Right renal pelvis (tissue), 4 donors: ENCODE measurements at places on chromosomes 2 and 18.

- no peak for DNase-seq
Measured at GRCh38 chr2:237931205-237931721, 35.6 kb upstream of the UBE2F start.

DNA sequence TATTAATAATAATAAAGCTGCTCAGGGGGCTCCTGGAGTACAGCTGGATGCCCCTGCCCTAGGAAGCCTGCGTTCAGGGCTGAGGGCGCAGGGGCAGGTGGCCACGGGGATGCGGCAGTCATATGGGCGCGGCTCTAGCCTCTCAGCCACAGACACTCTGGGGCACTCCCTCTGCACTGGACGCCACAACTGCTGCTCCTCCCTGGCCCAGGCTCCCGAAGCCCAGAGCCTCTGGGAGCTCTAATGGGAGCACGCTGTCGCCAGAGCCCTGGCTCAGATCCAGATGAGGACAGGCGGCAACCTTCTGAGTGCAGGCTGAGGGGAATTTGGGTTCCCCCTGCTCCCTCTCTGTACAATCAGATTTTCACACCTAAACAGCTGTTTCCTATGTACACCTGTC is 93.6 kb downstream of the MTCL1 start:
- DNase-seq, result no peak

GRCh38 chr2:106841886-106842645 is 43.9 kb downstream of the ST6GAL2 start:
- DNase-seq, result no peak

GRCh38 chr2:217714287-217714751 is 288.5 kb downstream of the TNS1 start:
- DNase-seq, result no peak

DNA sequence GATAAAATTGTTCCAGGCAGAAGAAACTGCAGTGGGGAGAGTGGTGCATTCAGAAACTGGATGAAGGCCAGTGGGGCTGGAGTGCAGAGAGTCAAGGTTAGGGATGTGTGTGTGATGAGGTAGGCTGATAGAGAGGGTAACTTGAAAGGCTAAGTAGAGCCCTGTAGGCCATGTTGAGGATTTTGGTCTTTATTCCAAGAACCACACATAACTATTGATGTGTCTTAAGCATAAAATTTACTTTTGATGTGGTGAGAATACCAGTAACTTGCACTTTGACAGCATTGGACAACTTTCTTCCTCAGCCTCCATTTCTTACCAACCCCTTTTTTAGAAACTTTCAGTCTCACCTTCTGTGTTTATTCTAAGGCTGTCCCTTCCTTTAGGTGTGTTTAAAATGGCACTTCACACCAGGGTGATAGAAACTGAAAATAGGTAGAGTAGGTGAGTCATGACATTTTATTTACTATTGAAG is 22.6 kb downstream of the MTX2 start:
- no peak for DNase-seq

- DNase-seq, result peak; percentile 10
Measured at GRCh38 chr2:164621764-164622105, 453 bp upstream of the GRB14 start.

GRCh38 chr2:3610415-3610814 is 15.5 kb downstream of the COLEC11 start:
- no peak for DNase-seq

DNA sequence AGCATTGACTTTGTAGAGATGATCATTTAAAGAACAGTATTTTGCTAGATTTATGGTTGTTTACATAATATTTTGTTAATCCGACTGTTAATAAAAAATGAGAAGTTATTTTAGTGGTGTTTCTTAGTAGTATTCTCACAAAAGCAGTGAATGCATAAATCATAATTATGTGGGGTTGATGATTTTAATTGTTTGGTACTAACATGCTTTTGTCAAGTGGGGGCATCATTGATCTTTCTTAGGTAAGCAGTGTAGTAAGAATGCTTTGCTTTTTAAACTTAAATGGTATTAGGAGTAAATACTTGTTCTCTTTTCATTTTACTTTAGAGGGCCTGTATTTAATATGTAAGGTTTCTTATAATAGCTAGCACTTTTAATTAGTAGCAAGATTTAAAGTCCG is 109.2 kb upstream of the OTX1 start:
- no peak for DNase-seq

- no peak for DNase-seq
Measured at GRCh38 chr2:78992451-78992806, 33.1 kb upstream of the REG3G start.

DNA sequence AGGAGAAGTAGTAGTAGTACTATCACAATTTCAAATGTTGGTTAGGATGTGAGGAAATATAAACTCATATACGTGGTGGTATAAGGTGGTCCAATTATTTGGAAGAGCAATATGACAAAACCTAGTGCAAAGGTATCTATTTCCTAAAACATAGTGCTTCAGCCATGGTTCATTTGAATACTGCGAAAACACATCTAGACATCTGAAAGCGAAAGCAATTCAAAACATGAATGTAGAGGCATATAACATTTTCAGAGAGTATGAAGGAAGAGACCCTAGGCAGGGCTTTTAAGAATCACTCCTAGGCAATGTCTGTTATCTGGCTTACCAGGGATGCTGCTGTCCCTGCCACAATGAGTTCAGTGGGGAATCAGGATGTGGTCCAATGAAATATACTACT is 1085.8 kb downstream of the TDRD15 start:
- DNase-seq, result no peak

DNA sequence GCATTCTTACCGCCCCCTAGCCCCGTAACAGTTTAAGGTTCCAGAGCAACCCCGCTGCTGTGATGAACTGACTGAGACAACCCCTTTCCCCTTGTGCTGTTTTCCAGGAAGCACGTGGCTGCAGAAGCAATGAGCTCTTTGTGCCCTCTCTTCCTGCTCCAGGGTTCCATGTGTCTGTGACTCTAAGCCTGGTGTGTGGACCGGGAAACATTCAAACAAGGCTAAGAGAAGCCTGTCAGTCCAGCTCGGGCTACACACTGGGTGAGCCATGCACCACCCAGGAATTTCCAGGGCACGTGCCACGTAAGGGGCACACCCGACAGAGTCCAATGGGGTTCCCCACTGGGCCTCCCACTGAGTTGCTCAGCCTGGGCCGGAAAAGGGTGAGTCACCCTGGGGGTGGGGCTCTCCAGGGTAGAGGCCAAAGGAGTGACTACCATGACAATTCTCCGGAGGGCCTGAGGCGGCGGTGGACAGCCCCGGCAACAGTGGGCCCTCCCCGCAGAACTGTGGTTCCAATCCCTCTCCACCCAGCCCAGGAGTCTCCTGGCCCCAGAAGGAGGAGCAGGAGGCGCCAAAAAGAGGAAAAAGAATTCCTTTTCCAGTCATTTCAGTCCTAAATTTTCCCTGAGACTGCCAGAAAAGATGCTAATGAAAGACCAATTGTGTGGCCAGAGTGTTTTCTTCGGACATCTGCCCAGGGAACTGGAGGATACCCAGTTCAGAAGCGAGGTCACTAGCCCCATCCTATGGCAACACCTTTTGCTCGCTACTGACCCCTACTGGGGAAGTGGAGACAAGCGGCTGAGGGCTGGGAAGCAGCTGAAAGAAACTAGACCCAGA is 157.8 kb upstream of the SLC1A4 start:
- no peak for DNase-seq

GRCh38 chr2:233764761-233765160 is 4.7 kb downstream of the UGT1A1 start:
- DNase-seq, result no peak

DNA sequence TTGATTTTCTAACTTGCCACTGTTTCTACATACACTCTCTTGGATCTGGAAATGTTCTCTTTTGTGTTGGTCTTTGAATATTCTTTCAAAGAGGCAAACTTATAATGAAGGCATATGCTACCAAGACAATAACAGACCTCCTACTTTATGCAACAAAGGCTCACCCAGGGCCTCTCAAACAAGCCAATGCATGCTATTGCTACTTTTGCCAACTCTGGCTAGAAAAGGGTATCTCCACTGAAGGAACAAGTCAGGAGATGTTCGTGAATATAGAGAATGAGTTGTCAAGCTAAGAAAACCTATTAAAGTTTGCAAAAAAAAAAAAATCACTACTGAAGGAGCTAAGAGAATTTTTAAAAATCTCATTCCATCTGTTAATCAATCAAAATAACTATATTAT is 15.9 kb upstream of the DSG2 start:
- DNase-seq, result no peak

- no peak for DNase-seq
Measured at GRCh38 chr2:35787302-35788031, 568.1 kb upstream of the CRIM1 start.

DNA sequence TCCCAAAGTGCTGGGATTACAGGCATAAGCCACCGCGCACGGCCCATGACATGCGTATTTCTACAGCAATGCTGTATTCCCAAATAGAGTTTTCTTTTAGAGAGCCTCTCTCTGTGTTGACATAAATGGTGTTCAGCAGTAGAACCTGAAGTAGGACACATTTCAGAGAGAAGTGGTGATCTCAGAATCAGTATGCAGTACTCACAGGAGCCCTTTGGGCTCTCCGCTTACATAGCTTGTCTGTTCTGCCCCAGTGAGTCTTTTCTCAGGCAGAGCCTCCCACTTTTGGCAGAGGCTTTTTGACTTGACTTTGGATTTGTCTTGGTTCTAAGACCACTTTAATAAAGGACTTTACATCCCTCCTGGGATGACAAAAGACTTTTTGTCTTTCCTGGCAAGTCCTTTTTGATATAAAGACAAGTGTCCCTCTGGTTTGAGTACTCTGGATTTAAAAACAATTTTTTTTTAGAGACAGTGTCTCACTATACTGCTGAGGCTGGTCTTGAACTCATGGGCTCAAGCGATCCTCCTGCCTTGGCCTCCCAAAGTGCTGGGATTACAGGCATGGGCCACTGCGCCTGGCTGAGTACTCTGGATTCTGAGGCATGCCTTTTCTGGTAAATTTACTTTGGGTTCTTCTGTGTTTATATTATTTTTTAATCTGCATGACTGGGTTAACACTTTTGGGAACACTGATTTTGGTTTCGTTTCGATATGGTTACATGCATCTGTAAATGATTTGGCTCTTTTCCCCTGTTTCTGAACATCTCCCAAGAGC is 113.3 kb downstream of the SMAD2 start:
- DNase-seq, result no peak

GRCh38 chr18:21393986-21394385 is 152.0 kb downstream of the GREB1L start:
- DNase-seq, result no peak

DNA sequence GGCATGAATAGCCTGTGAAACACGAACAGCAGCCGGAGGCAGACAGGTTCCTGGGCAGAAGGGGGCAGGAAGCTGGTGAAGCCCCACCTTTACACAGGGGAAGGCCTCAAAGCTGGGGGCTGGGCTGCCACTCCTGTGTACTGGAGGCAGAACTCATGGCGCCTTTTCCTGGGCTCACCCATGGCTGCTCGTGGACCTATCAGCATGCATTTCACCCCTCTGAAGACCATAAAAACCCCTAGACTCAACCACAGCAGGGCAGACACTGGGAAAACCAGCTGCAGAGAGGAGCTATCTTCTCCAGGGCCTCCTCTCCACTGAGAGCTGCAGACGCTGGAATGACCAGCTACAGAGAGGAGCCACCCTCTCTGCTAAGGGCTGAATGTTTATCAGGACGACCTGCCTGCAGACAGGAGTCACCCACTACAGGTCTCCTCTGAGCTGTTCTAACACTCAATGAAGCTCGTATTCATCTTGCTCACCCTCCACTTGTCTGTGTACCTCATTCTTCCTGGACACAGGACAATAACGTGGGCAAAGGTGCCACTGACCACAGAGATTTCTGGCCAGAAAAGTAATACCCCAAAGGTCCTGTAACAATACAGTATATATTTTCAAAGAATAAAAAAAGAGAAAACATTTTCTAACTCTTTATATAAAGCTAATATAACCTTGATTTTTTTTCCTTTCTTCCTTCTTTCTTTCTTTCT is 18.9 kb upstream of the CCDC88A start:
- no peak for DNase-seq

GRCh38 chr2:107553539-107553938 is 273.2 kb upstream of the RGPD4 start:
- no peak for DNase-seq

- no peak for DNase-seq
Measured at GRCh38 chr18:79077181-79077580, 8.0 kb downstream of the ATP9B start.

DNA sequence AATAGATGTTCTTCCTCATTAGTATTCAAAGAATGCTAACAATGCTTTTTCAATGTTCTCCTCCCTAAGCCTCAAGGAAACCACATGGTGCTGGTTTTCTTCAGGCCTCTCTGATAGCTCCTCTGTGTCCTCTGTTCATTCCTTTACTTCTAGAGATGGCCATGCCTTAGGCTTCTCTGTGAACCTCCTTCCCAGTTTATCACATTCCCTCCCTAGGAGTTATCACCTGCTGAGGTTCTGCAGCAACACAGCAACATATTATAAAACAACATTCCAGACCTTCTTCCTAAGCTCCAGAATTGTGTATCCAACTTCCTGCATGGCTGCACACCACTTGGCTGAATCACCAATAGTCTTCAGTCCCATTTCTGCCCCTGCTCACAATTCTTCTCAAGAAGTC is 325.5 kb downstream of the IRS1 start:
- no peak for DNase-seq

GRCh38 chr18:10140461-10141282 is 226.9 kb downstream of the VAPA start:
- DNase-seq, result no peak

- DNase-seq, result no peak
Measured at GRCh38 chr2:157158111-157158510, 99.4 kb upstream of the GALNT5 start.

- DNase-seq, result no peak
Measured at GRCh38 chr2:113021312-113021711, 16.1 kb downstream of the IL36A start.

DNA sequence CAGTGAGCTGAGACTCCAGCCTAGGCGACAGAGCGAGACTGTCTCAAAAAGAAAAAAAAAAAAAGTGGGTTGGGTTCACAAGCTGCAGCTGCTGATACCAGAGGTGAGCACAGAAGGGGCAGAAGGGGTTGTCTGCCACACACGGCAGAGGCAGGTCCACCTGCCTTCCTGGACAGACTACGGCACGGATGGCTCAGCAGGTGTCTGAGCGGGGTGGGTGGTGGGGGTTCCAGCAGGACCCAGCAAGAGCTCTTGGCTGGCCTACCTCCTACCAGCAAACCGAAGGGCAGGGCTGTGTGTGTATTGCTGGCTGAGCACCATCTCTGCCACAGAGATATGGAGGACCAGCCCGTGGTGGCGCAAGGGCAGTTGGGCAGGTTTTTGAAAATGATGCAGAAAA is 130.4 kb upstream of the ASB18 start:
- DNase-seq, result no peak

DNA sequence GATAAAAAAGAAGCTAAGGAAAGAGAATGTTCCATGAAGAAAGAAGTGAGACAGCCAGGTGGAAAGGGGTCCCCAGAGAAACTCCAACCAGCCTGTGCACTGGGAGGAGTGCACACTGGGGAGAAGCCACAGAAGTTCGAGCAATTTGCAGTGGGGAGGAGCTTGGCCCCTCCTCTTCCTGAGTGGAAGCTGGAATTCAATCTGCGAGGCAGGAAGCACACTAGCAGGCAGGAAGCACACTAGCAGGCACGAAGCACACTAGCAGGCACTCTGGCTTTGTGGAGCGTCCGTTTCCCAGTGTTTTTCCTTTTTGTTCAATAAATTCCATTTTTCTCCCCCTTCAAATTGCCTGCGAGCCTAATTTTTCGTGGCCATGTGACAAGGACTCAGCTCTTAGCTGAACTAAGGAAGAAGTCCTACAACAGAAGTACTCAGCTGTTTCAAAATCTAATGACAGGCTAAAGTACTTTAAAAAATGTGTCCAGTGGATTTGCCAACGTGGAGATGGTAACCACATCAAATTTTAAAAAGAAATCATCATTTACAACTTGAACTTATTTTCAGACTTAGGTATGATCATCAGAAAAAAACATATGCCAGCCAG is 21.4 kb upstream of the SPIRE1 start:
- no peak for DNase-seq
